ENCODE measurements at places on chromosomes 2 and 18. TPM values are rescaled to one million over a fixed set of nuclear protein-coding genes. Genes with fewer than 3 reads are reported as not detected.

ALPP gene
- not detected for total RNA-seq

SERPINB12 gene
- total RNA-seq, result not detected

GRCh38 chr18:805755-806110 lies 6.3 kb downstream of the YES1 start:
- DNase-seq, result no peak

- peak; percentile 98 for DNase-seq
Observed at GRCh38 chr2:222993920-222994650, 57.9 kb upstream of the KCNE4 start.

LTBP1 gene
- total RNA-seq, result 326 TPM

DNA sequence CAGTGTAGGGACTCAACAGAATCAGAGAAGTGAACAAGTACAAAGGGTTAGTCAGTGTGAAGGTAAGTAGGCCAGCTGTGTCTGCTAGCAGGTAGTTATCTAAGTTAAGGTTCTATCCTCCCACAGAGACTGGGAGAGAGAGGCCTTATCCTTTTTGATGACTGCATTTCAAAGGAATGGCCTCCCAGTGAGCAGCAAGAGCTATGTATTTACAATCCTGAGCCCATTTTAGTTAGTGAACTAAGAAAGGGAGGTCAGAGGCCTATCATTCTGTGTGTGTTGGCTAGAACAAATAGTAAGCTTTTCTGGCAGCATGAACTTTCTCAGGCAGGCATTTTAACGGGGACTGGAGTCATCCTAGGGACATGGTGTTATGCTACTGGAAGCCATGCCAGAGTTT lies 182.9 kb downstream of the VWC2L start:
- DNase-seq, result peak; percentile 93

- no peak for DNase-seq
Observed at GRCh38 chr2:86753606-86754005, 33.5 kb downstream of the RMND5A start.

DNA sequence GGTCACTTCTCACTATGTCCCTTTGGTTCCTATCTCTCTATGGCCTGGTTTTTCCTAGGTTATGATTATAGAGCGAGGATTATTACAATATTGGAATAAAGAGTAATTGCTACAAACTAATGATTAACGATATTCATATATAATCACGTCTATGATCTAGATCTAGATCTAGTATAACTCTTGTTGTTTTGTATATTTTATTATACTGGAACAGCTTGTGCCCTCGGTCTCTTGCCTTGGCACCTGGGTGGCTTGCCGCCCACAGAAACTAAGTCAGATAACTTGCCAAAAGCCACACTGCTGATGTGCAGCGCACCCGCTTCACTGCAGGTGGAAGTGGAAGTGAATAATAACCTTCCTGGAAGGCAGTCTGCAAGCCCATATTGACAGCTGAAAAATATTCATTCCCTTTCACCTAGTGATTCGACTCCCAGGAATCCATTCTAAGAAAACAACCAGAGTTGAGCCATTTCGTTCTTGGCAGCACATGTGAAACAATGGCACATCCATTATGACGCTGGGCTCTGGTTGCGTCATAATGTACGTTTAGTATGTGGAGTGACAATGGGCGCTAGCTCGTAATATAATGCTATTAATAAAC lies 725 bp upstream of the ANKRD53 start:
- DNase-seq, result peak; percentile 93

DNA sequence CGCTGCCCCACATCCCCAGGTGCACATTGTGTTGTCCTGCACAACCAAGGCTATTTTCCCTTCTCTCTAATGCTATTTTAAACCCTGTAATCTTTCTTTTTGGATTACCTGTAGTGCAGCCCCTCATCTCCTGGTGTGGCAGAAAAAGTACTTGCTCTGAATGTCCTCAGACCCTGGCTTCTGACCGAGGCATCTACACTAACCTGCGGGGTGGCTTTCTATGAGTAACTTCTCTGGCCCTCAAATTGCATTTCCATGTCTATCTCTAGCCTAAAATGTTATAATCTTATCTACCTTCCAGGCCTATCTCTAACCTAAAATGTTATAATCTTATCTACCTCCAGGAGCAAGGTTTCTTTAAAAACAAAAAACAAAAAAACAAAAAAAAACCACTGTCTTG lies 18.2 kb upstream of the SP5 start:
- DNase-seq, result no peak

FSIP2 gene
- total RNA-seq, result under 0.01 TPM

CCDC74B gene
- total RNA-seq, result 3.9 TPM

PPP1R1C gene
- total RNA-seq, result 0.28 TPM

TMEM131 gene
- 13.3 TPM for total RNA-seq

DNA sequence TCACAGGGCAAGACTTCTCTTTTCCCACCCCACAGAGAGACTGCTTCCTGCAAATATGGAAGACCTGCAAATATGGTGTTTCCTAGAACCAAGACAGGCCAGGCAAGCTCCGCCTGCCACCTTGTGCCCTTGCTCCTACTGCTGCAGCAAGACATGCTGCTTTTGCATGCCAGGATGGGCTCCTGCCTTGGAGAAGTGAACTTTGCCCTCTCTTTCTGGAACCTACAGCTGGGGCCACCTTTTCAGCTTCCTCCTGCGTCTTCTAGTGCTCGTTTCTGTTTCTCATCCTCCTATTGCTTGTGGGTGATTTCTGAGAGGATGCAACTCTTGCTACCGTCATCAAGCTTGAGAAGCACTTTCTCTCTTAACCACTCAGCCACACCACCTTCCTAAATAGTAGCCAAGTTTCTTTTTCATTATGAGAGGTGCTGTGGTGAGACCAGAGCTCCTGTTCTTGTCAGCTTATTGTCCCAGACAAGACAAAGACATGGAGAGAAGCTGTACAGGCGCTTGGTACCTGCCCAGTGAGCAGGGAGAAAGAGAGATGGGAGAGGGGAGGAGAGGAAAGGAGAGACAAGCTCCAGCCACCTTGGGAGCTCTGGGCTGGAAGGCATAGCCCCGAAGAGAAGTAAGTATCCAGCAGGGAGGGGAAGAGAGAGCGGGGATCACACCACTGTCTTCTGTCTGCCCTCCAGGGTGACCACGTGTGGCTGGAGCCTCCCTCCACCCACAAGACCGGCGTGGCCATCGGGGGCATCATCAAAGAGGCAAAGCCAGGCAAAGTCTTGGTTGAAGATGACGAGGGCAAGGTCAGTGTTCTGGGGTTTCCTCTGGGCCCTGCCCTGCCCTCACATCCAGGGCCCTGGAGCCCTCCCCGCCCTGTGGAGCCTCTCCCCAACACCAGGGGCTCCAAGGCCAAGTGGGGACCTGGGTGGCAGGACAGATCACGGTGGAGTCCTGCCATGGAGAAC lies 28.3 kb downstream of the MYO7B start:
- no peak for DNase-seq

- peak; percentile 61 for DNase-seq
Observed at GRCh38 chr2:127261804-127262406, 32.0 kb downstream of the ERCC3 start.

CGREF1 gene
- 0.28 TPM for total RNA-seq

CCDC178 gene
- total RNA-seq, result not detected

DNA sequence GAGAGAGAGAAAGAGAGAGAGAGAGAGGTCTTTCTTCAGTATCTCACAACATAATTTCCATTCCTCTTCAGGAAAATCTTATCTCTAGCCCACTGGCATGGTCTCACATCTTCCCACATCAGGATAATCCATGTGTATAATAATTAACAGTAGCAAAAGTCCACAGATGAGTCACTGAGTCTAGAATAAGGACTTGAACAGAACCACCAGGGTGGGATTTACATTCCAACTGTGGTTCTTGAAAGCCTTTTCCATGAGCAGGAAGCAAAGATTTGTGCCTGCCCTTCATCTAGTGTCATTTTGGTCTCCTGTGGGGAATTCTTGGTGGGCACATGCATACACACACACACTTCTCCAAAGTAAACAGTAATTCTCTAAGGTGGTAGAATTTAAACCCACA lies 107.1 kb upstream of the TCF4 start:
- no peak for DNase-seq

GRCh38 chr2:124264551-124265091 lies 239.5 kb downstream of the CNTNAP5 start:
- DNase-seq, result no peak

- peak; percentile 13 for DNase-seq
Observed at GRCh38 chr18:55907453-55908175, 319.6 kb upstream of the TCF4 start.

- no peak for DNase-seq
Observed at GRCh38 chr18:62521593-62521992, 1.2 kb upstream of the ZCCHC2 start.

DNA sequence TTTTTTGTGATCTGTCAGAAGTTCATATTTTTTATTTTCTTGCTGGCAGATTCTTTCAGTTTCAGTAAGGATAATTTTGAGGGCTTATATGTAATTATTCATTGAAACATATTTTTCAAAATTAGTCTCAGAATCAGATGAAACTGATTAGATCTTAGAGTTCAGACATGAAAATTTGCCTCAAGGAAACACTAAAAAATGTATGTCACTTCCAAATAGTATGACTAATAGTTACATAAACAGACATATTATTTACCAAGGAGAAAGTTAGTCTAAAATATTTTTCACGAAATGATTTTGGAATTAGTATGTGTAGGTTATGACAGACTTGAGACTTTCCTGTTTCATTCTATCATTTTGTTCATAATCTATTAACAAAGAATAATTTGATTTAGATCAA lies 628.6 kb downstream of the CCDC85A start:
- DNase-seq, result no peak

- DNase-seq, result peak; percentile 35
Observed at GRCh38 chr18:35095983-35096676, 54.9 kb downstream of the MAPRE2 start.

DNA sequence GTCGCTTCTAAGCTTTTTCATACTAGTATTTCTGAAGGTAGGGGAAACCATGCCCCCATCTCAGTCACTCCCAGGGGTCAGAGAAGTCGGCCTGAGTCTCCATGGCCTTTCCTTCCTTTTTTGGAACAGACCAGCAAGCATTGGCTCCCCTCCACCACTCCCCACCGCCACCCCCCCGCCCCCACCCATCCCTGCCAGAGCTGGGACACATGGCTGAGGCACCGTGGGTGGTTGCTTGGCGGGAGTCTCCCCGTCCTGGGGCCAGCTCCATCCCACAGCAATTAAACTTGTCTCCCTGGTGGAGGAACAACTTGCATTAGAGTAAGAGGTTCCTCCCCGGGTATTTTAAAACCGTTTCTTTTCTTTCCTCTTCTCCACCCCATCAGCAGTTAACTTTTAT lies 100.8 kb upstream of the TFPI start:
- DNase-seq, result no peak

- DNase-seq, result no peak
Observed at GRCh38 chr2:238843476-238843875, 4.4 kb upstream of the TWIST2 start.

GRCh38 chr2:163655667-163656066 lies 80.1 kb downstream of the FIGN start:
- DNase-seq, result no peak

GRCh38 chr2:24830786-24831185 lies 37.6 kb downstream of the CENPO start:
- DNase-seq, result no peak

PIGN gene
- total RNA-seq, result 17.9 TPM

DYNAP gene
- not detected for total RNA-seq

DHRS9 gene
- not detected for total RNA-seq

- peak; percentile 91 for DNase-seq
Observed at GRCh38 chr2:28356095-28356911, 36.4 kb upstream of the FOSL2 start.

- DNase-seq, result no peak
Observed at GRCh38 chr2:33316328-33316727, 160.1 kb upstream of the RASGRP3 start.

ADCY3 gene
- 17.4 TPM for total RNA-seq

CNGA3 gene
- total RNA-seq, result not detected

DNA sequence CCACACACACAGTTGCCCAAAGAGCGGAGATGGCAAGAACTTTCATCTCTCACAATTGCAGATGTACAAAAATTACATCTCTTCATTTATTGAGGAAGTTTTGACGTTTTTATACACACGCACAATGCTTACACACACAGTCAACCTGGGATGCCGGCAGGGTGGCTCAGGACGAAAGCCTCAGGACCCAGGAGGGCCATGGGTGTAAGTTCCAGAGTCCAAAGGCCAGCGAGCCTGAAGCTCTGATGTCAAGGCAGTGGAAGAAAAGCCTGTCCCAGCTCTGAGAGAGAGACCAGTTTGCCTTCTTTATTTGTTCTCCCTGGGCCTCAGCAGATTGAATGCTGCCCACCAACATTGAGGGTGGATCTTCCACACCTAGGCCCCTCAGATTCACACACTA lies 10.1 kb downstream of the AMER3 start:
- no peak for DNase-seq

ASB18 gene
- not detected for total RNA-seq

- peak; percentile 13 for DNase-seq
Observed at GRCh38 chr2:7119132-7119835, 202.1 kb downstream of the RNF144A start.

DNA sequence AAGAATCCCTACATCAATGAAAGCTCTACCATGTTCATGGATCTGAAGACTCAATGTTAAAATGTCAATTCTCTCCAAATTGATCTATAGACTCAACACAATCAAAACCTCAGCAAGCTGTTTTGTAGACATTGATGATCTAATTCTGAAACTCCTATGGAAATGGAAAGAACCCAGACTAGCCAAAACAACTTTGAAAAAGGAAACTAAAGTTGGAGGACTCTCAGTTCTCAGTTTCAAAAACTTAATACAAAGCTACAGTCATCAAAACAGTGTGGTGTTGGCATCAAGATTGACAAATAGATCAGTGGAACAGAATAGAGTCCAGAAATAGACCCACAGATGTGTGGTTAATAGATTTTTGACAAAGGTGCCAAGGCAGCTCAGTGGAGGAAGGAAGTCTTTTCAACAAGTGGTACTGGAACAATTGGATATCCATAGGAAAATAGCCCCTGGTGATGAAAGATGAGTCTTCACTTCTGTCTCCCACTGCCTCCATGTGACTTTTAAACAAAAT lies 30.4 kb downstream of the LBH start:
- no peak for DNase-seq

- no peak for DNase-seq
Observed at GRCh38 chr2:170152421-170152820, 25.5 kb upstream of the MYO3B start.

DNA sequence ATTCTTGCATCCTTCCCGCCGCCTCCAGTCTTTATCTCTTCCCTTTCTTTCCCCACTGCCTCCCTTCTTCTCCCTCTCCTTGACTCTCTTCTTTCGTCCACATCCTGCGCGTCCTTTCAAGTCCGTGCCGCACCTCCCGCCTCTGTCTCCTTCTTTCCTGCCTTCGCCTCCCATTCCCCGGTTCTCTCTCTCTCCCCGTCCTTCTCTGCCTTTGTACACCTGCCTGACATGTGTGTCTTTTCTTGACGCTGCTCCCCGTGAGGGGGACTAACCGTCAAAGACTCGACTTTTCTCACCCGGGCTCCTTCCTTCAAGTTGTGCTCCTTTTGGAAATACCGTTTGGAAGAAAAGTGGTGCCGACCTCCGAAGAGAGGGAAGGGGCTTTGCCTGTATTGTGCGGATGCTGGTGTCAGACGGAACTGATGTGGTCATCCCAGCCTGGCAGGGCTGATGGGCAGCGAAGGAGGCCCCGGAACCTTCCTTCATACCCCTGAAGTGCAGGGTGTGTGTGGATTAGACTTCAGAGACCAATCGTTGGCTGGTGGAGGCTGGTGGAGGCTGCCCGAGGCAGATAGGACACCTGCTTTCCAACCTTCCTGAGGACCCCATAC lies 879 bp downstream of the TMEM178A start:
- DNase-seq, result no peak

Data from IMR-90 (cell line).